Activated T-helper 1 cell treated with Interleukin-2 at 50 U/mL for 16 hours (primary cell): ENCODE measurements at places on chromosomes 7 and 10.

DNA sequence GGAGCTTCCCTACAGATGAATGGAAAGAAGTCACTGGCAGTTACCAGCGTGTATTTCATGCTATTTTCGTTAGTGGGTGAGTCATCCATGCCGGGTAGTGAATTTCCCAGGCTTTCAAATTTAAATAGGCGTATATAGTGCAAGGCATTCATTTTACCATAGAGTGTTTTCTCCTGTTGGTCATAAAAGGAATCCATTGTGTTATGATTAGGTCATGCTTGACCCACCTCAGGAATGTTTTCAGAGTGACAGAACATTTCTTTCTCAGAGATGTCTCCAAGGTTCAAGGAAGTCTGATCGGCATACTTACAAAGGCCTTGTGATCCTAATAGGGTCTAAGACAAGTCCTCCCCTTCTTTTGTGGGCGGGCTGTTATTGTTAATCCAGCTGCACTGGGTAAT is 110.7 kb downstream of the AKR1D1 start:
- DNase-seq, result no peak

GRCh38 chr7:108480311-108480710 is 24.1 kb upstream of the NRCAM start:
- DNase-seq, result no peak

GRCh38 chr10:97644936-97645335 is 4.5 kb downstream of the PI4K2A start:
- DNase-seq, result no peak

GRCh38 chr7:78033410-78033809 is 234.8 kb downstream of the PHTF2 start:
- no peak for DNase-seq

GRCh38 chr10:58896229-58896628 is 280.2 kb upstream of the PHYHIPL start:
- no peak for DNase-seq

DNA sequence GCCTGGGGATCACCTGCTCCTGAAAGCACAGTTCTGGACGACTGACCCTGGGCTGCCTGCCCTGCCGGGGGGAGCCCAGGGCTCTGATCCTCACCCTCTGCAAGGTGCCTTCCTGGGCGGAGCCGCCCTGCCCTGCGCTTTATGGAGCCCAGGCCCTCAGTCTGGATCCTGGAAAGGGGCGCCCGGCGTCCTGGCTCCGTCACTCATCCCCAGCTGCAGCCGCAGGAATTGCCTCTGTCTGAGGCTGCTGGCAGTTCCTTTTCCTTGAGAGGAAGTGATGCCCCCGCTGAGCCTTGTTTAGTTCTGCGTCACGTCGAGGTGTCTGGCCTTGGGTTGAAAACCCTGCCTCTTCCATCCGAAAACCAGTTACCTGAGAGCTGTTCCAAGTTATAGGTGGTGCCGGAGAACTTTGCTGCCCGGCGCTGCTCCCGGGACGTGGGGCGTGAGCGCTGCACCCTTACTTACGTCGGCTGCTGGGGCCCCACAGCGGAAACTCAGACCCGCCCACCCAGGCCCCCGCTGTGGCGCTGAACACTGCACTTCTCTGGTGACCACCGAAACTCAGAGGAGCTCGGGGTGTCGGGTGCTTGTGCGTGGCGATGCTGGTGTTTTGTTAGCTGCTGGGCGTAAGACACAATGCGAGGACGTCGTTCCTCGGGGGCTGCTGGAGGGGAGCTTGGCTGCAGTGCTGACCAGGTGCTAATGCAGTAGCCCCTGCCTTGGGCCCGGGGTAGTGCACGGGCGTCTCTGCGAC is 5.4 kb downstream of the MAFK start:
- DNase-seq, result no peak

- DNase-seq, result no peak
Observed at GRCh38 chr7:4818000-4818794, 42.8 kb downstream of the AP5Z1 start.

- DNase-seq, result no peak
Observed at GRCh38 chr10:49512121-49512809, 26.7 kb downstream of the ERCC6 start.
